ENCODE measurements at places on chromosomes 11 and 22.

DNA sequence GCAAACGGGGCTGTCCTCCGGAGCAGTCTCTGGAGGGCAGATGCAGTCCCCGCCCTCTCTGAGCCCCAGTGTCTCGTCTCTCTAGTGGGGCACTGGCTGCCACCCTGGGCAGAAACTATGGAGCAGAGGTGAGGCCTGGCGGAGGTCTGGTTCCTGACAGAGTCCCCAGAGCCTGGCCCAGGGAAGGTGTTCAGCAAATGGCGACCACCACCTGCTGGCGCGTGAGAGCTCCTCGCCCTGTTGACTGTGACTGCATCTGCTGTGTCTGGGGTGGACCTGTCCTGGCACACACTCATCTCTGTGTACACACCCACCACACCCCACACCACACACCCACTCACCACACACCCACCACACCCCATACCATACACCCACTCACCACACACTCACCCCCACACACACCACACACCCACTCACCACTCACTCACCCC, 18.3 kb upstream of the TTLL12 start:
- DNase-seq: no peak

DNA sequence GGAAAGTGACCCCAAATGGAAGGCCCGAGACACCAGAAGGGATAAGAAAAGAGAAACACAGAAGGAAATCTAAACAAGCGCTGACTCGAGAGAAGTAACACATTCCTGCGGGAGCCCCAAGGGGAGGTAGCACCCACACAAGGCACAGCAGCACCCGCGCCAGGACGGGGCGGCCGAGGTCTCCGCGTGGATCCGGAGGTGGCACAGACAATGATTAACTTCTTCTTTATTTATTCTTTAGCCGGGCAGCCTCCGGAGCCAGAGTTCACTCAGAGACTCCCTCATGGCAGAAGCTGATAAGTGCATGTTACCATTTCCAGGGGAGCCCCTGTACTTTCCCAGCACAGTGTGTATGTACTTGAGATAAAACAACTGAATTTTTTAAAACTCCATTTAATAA, 5.1 kb downstream of the TOLLIP start:
- DNase-seq: no peak

DNA sequence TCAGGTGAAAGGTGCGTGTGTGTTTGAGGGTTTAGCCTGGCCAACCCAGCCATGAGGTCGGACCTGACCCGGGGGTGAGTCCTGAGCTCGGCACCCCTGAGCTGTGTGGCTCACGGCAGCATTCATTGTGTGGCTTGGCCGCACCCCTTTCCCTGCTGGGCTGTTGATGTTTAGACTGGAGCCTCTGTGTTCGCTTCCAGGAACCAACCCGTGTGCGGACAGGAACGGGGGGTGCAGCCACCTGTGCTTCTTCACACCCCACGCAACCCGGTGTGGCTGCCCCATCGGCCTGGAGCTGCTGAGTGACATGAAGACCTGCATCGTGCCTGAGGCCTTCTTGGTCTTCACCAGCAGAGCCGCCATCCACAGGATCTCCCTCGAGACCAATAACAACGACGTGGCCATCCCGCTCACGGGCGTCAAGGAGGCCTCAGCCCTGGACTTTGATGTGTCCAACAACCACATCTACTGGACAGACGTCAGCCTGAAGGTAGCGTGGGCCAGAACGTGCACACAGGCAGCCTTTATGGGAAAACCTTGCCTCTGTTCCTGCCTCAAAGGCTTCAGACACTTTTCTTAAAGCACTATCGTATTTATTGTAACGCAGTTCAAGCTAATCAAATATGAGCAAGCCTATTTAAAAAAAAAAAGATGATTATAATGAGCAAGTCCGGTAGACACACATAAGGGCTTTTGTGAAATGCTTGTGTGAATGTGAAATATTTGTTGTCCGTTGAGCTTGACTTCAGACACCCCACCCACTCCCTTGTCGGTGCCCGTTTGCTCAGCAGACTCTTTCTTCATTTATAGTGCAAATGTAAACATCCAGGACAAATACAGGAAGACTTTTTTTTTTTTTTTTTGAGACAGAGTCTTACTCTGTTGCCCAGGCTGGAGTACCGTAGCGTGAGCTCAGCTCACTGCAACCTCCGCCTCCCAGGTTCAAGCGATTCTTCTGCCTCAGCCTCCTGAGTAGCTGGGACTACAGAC, 53.9 kb upstream of the PPP6R3 start:
- DNase-seq: no peak

- no peak for DNase-seq
These were observed 667 bp downstream of the DGCR6L start for GRCh38 chr22:20319041-20319744.

GRCh38 chr11:75816561-75817239, 1.7 kb downstream of the UVRAG start:
- DNase-seq: no peak

- no peak for DNase-seq
These were observed 169.4 kb downstream of the MYO18B start for GRCh38 chr22:25911243-25911972.

- DNase-seq: no peak
These were observed 18.8 kb upstream of the INCENP start for GRCh38 chr11:62104816-62105653.

DNA sequence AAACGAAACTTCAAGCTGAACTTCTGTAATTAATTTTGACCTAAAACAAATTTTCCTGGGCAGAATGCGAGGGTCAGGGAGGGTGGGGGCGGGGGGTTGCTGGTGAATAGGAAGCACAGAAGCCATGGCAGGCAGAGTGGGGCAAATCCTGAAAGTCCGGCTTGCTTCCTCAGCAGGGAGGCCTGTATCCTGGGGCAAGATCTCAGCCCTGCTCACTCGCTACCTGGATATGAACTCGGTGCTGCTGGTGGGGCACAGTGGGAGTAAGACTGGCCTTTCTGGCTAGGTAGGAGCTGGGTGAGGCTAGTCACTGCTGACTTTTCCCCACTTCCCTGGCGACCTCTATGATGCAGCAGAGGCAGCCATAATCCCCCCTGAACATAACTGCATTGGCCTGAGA, 168.9 kb upstream of the CHORDC1 start:
- DNase-seq: no peak

GRCh38 chr22:45212992-45213751, 27.5 kb downstream of the KIAA0930 start:
- DNase-seq: no peak

DNA sequence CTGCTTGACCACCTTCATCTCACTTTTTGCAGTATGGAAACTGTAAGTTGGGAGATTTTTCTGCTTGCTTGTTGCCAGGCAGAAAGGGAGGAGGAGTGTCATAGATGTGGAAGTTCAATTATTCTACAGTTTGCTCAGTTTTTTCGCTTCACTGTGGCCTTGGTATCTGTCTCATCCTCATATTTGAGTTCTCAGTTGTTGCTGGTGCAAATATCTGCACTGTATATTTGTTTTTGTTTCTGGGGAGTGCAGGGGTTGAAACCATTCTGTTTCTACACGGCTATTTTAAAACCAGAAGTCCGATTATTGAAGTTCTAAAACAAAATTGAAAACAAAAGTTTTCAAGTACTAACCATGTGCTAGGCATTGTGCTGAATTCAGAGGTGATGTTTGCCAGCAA, 153.4 kb downstream of the JRKL start:
- no peak for DNase-seq
